Fibroblast of gingiva (primary cell): ENCODE measurements at places on chromosomes 4 and X.

- DNase-seq = peak; percentile 2
These were observed 13.8 kb upstream of the GPC3 start for GRCh38 chrX:133999031-133999705.

- peak; percentile 44 for DNase-seq
These were observed 542 bp downstream of the RNF150 start for GRCh38 chr4:141132709-141133145.

DNA sequence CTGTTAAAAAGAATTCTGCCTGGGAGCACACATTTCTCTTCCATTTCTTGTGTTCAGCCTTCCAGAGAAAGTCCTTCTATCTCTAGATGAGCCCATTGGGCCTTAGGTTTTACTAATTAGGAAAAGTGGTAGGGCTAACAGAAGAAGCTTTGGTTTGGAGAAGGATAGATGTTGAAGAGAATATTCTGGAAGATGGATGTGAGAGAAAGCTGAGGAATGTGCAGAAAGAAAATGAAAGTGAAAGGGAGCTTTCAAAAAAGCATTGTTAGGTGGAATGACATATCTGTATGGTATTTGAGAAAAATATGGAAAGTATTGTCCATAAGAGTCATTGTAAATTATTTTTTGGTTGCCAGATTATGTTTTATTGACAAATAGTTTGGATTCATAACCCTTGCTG, 474.8 kb upstream of the SLIT2 start:
- no peak for DNase-seq

DNA sequence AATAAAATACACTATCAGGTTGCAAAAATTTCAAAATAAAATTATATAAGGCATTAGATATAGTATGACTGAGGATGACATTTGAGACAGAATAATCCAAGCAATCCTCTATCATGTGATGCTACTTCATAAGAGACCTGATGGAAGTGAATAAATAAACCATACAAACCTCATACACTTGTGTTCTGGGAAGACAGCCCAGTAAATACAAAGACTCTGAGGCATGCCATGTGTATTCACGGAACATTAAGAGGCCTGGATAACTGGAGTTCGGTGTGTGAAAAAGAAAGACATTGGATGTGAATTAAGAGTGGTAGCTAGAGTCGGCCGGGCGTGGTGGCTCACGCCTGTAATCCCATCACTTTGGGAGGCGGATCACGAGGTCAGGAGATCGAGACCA, 364.2 kb downstream of the ADAM29 start:
- DNase-seq = no peak

- DNase-seq = no peak
These were observed 53.6 kb downstream of the EVC2 start for GRCh38 chr4:5654791-5655190.

GRCh38 chrX:8971116-8971515, 62.8 kb downstream of the FAM9B start:
- DNase-seq = peak; percentile 36

- DNase-seq = peak; percentile 4
These were observed 399.0 kb downstream of the PABPC4L start for GRCh38 chr4:133802359-133803140.

- no peak for DNase-seq
These were observed 7.7 kb downstream of the LAP3 start for GRCh38 chr4:17584521-17585213.

DNA sequence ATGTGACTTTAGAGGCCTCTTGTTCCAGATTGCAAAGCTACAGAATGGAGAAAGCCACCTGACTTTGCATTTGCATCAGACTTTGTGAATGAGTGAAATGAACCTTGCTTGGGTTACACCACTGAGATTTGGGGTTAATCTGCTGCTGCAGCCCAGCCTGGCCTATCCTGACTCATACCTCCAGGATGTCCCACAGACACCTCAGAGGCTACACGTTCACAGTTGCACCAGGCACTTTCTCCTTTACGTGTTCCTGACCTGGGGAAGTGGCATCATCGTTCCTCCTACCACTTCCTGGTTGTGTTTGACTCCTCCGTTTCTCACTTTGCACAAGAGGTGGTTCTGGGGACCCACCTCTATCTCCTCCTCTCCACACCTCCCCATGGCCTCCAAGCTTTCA, 9.2 kb upstream of the SORCS2 start:
- DNase-seq = no peak

DNA sequence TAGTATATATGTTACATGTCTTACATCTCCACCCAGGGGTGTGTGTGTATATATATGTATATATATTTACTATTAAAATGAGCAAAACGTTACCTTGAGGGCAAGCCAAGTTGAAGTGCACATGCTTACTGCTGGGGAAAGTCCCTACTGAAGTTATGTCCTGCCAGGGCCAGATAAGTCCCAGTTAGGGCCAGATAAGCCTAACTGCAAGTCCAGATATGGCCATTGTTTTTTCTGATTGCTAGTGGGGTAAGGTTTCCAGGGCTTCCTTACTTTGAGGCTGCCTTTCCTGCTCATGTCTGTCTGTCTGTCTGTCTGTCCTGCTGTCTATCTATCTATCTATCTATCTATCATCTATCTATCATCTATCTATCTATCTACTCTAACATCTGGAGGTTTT, 19.3 kb upstream of the ZNF81 start:
- no peak for DNase-seq

DNA sequence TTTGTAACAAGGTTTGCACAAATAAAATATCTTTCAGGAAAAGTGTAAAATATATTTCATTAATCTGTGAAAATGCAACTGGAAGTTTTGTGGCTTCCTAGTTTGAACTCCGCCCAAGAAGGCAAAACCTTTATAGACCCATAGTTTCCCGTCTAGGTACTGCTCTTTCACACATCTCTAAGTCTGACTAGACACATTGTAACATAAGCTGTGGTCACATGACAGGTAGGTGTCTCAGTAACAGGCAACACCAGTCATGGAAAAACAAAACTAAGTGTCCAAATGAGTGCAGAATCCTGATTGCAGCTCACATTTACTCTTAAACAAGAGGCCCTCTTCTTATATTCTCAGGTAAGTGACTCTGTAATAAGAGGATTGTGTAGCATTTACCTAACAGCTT, 55.6 kb downstream of the SNCA start:
- DNase-seq = no peak

- DNase-seq = no peak
These were observed 2.1 kb downstream of the RGN start for GRCh38 chrX:47080215-47080914.

DNA sequence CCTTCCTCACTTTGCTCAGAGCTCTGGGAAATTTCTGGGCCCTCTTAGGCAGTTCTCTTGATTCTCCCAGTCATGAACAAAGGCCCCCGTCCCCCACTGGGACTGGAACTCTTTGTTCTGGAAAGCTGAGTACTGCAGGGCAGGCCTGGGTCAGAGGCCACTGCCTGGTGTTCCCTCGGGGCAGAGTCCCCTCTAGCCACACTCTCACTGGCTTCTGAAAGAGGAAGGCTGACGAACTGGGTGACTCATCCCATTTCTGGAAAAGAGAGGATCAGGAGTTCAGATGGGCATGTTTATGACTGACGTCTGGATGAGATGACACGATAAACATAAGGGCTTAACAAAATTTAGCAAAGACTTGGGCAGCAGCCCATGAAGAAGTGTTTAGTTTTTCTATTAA, 47.7 kb downstream of the DDX3X start:
- peak; percentile 88 for DNase-seq

GRCh38 chr4:1980561-1981041, 28.2 kb downstream of the NELFA start:
- no peak for DNase-seq

DNA sequence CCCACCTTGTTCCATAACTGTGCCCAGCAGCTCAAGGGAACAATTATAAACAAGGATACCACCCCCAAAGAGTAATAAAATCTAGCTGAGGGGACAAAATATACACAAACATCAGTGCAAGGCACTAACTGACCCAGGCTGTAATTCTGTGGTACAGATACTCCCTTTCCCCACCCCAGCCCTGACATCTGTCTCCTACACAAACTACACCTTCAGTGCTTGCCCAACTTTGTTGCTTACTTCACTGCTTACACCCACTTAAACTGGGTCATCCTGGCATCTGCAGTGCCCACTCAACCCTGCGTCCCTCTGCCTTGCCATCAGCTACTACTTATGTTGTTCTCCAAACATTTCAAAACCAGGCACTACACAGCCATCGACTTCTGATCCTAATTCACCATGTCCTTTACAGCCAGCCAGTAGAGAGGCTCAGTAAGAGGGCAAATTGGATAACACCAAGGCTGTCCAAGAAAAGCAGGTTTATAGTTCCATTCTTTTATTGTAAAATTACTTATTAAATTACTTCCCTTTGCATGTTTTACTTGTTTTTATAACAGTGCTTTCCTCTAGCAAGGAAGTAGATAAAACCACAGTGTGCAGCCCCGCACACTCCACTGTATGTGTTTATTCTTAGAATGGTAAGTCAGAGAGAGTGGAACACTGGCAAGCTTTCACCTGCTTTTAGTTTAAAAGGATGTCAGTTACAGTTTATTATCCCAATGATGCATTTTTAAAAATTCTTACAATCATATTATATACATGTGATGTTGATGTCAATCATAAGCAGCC, 149.6 kb downstream of the INPP4B start:
- DNase-seq = no peak

DNA sequence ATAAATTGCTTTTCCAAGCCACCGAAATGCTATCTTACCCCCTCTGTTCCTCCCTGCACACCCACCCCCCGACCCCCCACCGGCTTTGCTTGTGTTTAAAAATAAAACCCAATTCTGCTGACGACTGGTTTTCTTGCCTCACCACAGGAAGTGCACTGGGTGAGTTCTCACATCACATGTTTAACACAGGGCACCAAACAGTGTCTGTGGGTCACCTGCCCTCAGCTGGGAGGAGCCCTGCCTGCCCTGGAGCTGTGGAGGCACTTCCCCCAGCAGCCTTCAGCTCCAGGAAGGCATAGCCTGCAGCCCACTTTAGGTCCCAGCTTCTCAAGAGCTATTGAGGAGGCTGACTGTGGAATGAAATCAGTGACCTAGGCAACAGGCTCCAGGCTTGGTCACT, 8.8 kb downstream of the TMEM255A start:
- no peak for DNase-seq

DNA sequence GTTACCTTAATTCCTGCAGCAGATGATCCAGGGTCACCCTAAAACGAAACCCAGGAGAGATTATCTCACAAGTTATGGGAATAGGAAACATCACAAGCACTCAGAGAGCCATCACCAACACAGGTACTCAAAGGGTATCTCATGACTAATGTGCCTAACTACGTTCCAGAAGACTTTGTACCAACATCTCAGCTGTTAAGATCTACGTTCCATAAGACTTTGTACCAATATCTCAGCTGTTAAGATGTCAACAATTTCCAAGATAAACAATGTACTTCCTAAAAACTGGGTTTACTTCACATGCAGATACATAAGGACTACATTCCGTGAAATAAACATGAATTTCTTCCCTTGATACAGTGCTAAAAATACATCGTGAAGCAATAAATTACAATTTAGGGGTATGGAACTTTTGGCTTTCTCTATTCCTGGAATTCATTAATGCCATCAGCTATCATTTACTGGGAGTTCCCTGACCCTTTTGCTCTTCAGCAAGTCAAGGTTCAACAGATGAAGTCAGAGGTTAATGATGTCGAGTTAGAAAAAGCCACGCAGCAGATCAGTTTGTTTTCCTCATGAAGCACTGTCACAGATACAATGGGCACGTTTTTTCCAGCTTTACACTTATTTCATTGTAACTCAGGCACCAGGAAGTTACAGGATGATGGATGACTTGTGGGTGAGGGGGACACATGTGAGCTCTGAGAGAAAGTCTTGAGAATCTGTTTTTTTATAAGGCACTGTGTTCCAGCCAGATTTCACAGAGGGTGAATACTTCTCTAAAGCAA, 127.0 kb upstream of the ETNPPL start:
- DNase-seq = no peak

DNA sequence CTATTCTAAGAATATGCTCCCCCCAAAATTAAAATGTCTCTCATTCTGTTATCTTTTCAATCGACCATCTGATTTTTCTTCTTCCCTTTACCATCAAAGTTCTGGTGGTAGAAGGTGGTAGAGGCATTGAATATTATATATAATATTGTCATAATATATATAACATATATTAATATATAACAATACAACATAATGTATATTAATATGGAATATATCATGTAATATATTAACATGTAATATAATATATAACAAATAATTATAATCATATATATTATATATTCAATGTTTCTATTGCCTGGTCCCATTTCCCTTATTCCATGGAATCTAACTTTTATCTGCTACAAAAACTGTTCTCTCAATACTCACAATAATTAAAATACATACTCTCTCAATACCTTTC, 40.6 kb downstream of the STPG2 start:
- DNase-seq = no peak

- no peak for DNase-seq
These were observed 753.5 kb downstream of the PDHA2 start for GRCh38 chr4:96593422-96593821.

DNA sequence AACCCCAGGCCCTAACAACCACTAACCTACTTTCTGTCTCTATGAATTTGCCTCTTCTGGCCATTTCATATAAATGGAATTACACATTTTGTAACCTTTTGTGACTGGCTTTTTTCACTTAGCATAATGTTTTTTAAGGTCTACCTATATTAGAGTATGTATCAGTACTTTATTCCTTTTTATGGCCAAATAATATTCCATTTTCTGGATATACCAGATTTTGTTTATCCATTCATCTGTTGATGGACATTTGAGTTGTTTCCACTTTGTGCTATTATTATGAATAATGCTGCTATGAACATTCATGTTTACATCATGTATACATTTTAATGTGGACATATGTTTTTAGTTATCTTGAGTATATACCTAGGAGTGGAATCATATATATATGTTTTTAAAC, 35.5 kb downstream of the REPS2 start:
- DNase-seq = no peak

DNA sequence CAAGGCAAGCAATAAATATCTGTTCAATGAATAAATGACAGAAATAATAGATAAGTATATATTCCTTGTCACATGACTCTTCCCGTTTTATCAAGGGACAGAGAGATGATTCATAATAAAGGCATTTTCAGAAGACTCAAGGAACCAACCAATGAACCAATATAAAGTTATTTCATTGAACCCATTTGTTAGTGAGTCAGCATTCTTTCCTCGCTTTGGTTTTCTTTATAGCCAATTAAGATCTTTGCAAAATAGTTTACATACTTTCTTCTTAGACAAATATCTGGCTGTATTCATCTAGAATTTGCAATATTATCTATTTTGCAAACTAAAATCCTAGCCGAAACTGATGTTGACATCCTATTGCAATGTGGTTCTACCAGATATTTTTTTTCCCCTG, 269.4 kb downstream of the IL15 start:
- DNase-seq = peak; percentile 88

DNA sequence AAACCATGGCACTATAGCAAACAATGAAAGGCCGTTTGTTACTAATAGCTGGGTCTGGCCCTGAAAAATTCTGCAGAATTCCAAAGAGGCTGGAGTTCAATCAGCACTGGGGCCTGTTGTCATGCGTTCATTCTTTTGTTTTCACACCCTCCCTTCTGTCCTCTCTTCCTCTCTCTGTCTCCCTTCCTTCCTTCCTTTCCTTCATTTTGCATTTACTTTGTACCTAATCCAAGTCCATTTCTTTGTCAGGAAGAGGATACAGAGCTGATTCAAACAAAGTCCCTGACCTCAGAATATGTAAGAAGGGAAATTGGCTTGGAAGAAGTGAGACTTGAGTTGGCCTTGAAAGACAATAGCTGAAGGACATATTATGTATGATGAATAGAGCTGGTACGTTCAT, 119.6 kb upstream of the LDB2 start:
- no peak for DNase-seq

GRCh38 chr4:27624749-27625148, 764.1 kb downstream of the STIM2 start:
- no peak for DNase-seq
